ENCODE measurements at places on chromosomes 16 and 17.

DNA sequence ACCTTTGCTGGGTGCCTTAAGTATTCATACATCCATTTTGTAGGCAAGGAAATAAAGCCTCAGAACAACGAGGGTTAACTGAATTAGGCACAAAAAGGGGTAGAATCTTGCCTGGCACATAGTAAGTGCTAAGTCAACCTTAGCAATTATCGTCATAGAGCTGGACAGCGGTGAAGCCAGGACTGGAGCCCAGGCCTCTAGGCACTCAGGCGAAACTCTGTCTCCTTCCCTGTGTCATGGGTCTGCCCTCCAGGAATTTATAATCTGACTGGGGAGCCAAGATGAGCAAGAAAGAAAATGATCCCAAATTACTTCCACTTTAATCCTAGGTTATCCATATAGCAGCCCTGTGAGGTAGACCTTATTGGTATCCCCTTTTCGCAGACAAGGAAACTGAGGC is 61.4 kb downstream of the KATNIP start:
- no peak for DNase-seq

GRCh38 chr16:9484881-9485280 is 393.4 kb downstream of the HAPSTR1 start:
- DNase-seq = no peak

- no peak for DNase-seq
Observed at GRCh38 chr16:805474-805873, 4.9 kb upstream of the GNG13 start.

DNA sequence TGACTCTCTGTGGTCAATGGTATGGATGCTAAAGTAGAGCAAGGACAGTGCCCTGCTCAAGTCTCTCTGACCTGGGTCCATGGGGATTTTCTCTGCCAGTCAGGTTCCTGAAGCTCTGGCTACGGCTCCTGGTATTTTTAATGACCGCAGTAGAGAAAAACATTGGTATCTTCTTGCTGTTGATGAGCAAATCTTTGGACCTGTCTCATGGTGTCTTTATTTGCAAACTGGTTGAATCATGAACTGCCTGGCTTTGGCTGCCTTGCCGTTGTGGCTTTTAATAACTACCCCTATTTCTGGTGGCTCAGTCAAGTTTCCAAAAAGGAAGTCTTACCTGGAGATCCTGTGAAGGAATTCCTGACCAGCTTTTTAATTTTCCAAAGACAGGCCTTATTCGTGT is 8.7 kb downstream of the FAM234A start:
- DNase-seq = no peak

GRCh38 chr17:57629470-57629869 is 115.6 kb downstream of the CCDC182 start:
- DNase-seq = peak; percentile 88

DNA sequence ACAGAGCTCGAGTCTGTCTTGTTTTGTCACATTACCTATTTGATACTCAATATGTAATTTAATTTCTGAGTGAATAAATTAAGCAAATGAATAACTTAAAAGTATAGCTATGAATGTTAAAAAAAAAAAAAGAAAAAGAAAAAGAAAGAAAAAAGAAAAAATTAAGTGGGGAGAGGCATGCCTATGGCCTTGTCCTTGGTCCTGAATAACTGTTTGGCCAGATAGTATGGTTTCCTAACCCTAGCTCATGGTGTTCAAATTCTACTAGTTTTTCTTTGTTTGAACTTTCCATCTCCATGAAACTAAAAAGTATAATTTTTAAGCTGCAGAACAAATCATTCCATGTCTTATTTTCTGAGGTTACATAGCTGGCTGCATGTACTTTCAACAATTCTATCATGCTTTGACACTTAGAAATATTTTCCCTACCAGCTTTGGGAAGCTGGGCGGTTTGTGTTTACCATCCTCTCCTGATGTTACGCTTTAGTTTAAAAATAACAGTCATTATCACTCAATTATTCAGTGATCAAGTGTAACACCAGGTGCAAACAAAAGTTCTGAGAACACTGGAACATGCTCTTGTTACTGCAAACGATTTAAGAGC is 31.8 kb downstream of the TOX3 start:
- no peak for DNase-seq

DNA sequence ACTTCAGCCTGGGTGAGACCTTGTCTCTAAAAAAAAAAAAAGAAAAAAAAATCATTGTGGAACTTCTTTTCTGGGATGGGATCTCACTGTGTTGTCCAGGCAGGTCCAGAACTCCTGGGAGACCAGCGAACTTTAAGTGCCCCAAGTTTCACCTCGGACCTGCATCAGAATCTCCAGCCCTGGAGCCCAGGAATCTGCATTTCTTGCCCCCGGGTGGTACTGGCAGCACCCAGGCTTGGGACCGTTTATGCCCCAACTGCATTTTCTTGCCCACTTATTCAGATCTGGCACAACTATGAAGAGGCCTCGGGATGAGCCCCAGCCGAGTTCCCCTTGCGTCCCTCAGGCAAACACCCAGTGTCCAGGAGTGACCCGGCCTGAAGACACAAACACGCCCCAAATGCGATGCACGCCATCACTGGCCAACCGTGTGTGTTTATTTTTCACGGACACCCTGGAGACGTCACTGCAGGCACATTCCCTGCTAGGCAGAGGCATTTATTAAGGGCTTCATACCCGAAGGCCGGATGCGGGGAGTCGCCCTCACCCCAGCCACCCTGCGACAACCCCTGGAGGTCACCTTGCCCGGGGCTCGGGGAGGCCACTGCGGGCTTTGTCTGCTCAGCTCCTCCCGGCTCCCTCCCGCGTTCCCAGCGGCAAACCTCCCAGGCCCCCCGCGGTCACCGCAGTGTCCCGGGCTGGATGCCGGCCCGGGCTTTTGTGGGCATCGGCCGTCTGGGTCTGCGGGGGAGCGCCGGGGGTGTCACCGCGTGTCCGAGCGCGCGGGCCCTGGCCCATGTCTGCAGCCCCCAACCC is 684 bp upstream of the SPIRE2 start:
- no peak for DNase-seq

DNA sequence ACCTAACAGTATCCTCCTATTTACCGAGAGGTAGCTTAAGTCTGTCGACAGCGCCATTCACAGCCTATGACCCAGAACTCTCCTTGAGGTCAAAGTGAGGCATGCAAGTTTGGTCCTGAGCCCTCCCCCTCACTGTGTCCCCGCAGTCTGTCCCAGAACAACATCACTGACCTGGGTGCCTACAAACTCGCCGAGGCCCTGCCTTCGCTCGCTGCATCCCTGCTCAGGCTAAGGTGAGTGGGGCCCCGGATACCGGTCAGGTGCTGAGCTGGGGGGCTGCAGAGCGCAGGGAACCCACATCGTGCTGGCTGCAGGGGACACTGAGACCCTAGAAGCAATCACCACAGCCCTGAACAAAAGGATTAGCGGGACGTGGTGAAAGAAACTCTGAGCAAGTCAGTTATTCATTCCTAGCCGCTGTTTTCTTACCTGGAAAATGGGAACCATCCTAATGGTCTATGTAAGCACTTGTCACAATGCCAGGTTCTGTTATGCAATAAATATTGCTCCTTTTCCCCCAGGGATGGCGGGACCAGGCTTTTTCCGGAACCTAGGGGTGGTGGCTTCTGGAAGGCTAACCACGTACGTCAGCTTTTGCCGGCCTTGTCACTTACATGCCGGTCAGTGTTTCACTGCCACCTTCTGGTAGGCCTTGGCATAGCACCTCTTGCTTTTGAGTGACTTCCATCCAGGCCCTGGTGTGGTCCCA is 23.8 kb downstream of the DEXI start:
- peak; percentile 95 for DNase-seq

DNA sequence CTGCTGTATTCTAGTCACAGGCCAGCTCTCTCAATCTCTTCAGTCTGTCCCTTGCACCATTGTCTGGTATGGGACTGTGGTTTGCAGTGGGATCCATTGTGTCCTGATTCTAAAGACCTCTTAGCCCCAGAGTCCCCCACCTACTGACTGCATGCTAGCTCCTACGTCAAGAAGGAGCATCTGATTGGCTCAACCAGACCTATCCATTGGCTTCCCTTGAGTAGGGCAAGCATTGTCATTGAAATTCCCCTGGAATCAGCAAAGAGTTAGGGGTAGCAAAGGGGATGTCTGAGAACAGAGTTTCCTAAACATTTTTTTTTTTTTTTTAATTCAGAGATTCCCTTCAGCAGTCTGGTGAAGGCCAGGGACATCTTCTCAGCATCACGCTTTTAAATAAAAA is 175.3 kb upstream of the MPHOSPH6 start:
- DNase-seq = no peak

GRCh38 chr16:85862476-85863383 is 36.2 kb upstream of the IRF8 start:
- peak; percentile 59 for DNase-seq

DNA sequence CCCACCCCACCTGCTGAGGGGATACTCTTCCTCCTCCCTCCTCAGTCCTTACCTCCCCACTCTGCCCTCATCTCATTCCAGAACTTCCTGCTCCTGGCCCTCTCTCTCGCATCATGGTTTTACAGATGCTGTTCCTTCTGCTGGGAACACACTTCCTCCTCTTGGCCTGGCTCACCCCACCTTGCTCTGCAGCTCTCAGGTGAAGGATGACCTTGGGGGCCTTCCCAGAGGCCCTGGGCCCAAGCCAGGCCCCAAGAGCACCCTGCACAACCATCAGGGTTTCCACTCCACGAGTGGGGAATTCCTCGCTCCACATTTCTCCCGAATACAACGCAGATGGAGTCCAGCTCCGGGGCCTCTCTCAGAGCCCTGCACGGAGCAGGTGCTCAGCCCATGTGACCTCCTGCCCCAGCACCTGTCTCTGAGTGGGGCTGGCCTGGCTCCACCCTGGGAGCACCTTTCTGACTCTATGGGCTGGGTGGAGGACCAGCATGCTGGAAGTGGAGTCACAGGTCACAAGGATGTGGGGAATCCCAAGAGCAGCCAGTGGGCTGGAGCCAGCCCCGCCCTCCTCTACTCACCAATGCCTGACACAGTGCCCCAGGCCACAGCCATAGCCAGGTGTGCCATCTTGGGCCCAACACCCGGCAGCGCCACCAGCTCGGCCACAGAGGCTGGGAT is 4.5 kb downstream of the NTHL1 start:
- DNase-seq = no peak

- DNase-seq = no peak
Observed at GRCh38 chr17:34902831-34903547, 58.3 kb downstream of the CCT6B start.

DNA sequence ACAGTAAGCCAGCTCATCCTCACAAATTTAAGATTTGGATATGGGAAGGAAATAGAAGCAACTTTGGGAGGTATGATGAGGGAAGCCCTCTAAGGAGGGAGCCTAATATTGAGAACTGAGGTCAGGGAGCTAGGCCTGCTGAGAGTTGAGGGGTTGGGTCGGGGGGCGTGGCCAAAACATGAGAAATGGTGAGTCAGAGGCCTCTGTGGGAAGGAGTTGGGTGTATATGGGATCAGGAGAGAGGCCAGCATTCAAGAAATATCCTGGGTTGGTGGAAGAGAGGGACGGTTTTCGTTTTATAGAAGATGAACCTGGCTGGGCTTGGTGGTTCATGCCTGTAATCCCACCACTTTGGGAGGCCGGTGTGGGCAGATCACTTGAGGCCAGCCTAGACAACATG is 48.4 kb downstream of the CLEC16A start:
- peak; percentile 44 for DNase-seq

GRCh38 chr17:83083368-83084201 is 4.2 kb downstream of the METRNL start:
- DNase-seq = peak; percentile 78

GRCh38 chr16:88503374-88503770 is 50.3 kb downstream of the ZFPM1 start:
- DNase-seq = no peak

DNA sequence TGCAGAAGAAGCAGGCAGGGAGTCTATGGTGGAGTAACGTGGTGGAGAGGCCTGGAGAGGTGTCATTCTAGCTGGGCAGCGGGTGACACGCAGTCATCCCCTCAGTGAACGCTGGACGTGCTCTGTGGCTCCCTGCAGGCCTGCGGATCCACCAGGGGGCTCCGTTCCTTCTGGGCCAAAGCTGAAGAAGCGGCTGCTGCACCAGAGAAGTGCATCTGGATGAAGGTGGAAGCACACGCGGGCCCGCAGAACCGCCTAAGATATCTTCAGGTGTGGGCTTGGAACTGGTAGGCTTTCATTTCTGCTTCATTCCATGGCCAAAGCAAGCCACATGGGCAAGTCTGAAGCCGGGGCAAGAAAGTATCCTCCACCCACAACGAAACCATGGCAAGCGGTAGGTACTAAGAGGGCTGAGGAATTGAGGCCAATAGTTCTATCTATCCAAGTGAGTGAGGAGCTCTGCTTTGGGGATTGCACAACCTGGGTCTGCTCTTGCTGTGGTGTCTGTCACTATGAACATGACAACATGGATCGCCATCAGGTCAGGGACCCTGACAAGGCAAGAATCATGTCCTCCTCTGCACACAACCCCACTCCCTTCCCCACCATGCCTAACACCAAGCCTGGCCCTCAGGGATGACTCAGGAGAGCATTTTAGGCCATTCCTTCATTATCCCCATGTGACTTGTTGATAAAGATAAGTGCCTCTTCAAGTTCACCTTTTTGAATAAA is 78.9 kb upstream of the FBXO47 start:
- DNase-seq = no peak

DNA sequence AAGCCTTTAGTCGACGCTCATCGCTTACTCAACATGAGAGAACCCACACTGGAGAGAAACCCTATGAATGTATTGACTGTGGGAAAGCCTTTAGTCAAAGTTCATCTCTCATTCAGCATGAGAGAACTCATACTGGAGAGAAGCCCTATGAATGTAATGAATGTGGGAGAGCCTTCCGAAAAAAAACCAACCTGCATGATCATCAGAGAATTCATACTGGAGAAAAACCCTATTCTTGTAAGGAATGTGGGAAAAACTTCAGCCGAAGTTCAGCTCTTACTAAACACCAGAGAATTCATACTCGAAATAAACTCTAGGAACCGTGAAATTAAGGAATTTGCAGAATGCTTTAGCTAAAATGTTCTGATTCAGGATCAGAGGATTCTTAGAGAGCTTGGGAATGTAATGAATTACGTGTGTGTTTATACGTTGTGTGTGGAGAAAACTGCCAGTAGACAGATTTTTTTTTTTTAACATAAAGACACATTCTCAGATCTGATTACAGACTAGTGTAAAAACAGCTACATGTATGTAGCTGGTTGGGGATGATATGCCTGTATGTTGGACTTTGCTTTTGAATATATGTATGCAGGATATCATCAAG is 25.4 kb downstream of the ZFP90 start:
- DNase-seq = peak; percentile 4

GRCh38 chr17:37672548-37673078 is 29.4 kb upstream of the DDX52 start:
- DNase-seq = no peak

GRCh38 chr16:53755026-53755910 is 51.3 kb downstream of the FTO start:
- DNase-seq = no peak

- DNase-seq = no peak
Observed at GRCh38 chr16:11877374-11877773, 26.0 kb upstream of the RSL1D1 start.

- no peak for DNase-seq
Observed at GRCh38 chr17:77667478-77667877, 291.0 kb upstream of the TNRC6C start.

GRCh38 chr16:52545222-52545897 is 1.6 kb downstream of the TOX3 start:
- DNase-seq = no peak

- DNase-seq = no peak
Observed at GRCh38 chr16:9185381-9185780, 93.9 kb downstream of the HAPSTR1 start.

- no peak for DNase-seq
Observed at GRCh38 chr17:20234276-20234675, 225.1 kb downstream of the SPECC1 start.

GRCh38 chr17:67289181-67289876 is 44.3 kb upstream of the HELZ start:
- DNase-seq = no peak

GRCh38 chr17:44102849-44103622 is 20.4 kb downstream of the HDAC5 start:
- DNase-seq = no peak

All from suppressor macrophage treated with lipopolysaccharide for 4 hours (primary cell).